ENCODE measurements at places on chromosomes 7 and 10.
A peak's percentile ranks its signal among the peaks of the same experiment; 100 is the strongest.

DNA sequence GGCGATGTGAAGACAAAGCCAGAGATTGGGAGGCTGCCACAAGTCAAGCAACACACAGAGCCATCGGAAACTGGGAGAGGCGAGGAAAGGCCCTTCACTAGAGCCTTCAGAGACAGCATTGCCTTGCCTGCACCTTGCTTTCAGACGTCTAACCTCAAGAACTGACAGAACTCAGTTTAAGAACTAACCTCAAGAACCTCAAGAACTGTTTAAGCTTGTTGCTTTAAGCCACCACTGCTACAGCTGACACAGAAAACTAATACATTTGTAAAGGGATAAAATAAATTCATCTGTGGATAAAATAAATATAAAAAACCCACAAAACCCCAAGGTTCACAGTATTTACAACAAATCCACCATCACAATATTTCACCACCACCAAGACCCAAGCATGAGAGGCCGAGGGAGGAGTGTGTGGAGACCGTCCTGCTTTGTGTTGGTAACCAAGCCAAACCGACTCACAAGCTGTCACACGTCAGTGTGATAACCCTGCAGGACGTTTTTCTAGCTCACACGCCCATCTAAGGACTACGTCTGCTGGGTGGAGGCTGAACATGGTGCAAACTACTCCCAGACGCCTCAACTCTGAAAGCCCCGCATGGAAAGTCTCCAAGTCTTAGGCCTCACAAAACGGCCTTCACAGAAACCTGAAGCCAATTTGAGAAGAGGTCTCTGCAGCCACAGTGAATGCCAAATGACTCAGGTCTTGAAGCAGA, 116.8 kb downstream of the ABLIM1 start:
- DNase-seq = no peak

GRCh38 chr10:103890194-103890658, 27.8 kb downstream of the STN1 start:
- DNase-seq = no peak

DNA sequence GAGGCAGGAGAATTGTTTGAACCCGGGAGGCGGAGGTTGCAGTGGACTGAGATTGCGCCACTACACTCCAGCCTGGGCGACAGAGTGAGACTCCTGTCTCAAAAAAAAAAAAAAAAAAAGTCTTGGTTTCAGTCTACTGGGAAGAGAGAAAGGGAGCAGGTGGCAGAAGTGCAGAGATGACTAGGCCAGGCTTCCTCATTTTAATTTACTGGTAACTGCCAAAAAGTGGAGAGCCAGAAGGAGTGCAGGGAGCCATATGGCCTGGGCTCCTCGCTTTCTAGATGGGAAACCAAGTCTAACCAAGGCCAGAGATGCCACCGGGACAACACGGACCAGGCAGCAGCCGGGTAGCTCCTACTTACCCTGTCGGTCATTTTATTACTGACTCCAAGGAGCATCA, 12.2 kb downstream of the SEPHS1 start:
- no peak for DNase-seq

- DNase-seq = peak; percentile 20
Observed at GRCh38 chr7:36863901-36864701, 139.8 kb upstream of the AOAH start.

- no peak for DNase-seq
Observed at GRCh38 chr7:71286924-71287323, 155.0 kb downstream of the GALNT17 start.

DNA sequence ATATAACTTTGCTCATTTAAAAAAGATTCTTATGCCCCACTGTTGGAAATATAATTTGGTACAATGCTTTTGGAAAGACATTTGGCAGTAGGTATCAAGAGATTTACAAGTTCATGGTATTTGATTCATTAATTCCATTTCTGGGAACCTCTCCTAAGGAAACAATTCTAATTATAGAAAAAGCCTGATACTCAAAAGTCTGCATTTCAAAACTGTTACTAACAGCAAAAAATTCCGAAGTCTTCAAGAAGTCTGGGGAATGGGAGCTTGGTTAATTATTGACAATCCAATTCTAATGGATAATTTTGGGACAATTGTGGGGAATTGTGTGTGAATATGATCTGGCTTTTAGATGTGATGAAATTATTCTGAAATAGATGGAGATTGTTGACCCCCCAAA, 59.6 kb downstream of the HDAC9 start:
- DNase-seq = no peak

DNA sequence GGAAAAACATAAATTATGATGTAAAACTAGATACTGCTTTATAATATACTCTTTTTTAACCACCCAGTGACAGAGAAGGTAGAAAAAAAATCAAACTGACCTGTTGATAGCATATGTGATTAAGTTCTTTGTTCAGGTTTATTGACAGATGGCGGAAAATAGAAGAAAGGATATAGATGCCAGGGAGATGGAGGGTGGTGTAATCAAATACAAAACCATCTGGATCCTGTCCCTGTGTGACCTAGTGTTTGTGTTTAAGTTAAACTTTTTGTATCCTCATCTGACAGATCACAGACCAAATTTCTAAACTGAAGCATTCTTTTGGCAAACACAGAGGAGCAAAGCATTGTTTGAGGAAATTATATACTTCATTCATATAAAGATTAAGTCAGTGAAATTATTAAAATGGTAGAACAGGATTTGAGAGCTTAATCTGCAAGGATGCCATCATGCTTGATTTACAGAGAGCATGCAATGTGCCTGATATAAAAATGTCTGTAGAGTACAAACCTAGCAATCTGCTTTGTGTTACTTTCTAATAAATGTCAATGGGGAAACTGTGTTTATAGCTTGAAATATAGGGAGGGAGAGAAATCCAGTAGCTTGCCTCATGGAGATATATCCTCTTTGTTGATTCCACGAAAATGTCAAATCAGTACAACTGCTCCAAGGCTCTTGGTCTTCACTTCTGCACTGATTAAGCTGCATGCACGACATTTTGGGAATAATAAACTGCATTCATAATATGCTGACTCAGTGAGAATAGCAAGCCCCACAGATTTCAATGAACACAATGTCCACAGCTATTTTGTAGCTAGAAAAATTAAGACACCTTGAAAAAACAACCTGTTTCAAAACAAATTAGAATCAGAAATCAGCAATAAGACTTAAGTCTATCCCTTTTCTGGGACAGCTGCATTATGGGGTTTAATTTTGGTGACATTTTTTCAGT, 39.0 kb downstream of the SEM1 start:
- DNase-seq = no peak

DNA sequence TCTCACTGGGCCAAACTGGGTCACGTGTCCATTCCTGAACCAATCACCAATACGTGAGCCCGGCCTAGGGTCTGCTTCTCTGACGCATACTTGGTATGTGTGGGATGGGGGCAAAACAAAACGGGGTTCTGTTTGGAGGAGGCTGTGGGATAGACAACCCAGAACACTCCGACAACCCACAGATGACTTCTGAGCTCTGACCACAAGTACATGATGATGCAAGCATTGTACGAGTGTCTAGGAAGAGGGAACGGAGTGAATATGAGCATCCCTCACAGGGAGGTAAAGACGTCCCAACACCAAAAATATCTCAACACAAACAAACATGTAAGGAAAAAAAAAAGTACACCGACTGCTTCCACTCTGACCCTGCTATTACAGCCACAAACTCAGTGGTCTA, 5.6 kb downstream of the DAGLB start:
- no peak for DNase-seq

All from SHP77 treated with DMSO at 0.1 percent for 48 hours (cell line).